ENCODE measurements at places on chromosomes 7 and 10. TPM values are rescaled to one million over a fixed set of nuclear protein-coding genes. Genes with fewer than 3 reads are reported as not detected.

DNA sequence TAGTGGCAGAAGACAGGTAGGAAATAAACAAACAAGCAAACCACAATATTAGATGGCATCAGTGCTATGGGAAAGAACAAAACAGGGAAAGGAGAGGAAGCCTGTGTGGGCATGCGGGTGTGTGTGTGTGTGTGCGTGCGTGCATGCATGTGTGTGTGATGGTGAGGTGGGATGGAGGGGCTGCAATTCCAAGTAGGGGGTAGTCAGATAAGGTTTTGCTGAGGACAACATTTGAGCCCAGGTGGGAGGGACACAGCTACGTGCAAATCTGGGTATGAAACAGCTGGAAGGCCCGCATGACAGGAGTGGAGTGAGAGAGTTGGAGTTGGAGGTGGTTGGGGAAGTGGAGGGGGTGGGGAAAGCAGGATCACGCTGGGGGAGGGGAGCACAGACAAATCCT is 121.0 kb upstream of the PARD3 start:
- DNase-seq, result no peak

- DNase-seq, result no peak
These were observed 22.7 kb downstream of the ELFN1 start for GRCh38 chr7:1692515-1693418.

- DNase-seq, result no peak
These were observed 42.5 kb upstream of the LRGUK start for GRCh38 chr7:134084488-134085144.

DNA sequence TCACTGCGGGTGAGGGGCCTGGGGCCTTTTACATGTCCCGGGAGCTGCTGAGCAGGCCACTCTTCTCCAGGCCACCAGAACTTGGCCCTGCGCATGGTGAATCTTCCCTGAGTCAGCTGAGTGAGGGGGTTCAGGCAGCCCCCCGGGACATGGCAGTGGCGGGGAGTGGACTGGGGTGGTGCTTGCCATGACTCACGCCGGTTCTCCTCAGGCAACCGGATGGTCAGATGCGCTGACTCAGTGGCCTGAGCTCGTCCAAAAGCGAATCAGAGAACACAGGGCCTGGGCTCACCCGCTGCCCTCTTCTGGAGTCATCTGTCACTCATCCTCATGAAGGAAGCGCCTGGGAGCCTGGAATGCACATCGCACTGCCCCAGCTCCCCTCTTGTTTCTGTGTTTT is 33.5 kb downstream of the HTRA1 start:
- no peak for DNase-seq

GRCh38 chr10:63703113-63703670 is 182.0 kb downstream of the REEP3 start:
- DNase-seq, result no peak

GRCh38 chr7:78357709-78358108 is 559.1 kb downstream of the PHTF2 start:
- DNase-seq, result no peak

ZDHHC4 gene
- total RNA-seq, result 28.3 TPM

SNCG gene
- total RNA-seq, result 0.44 TPM

SLC26A3 gene
- total RNA-seq, result not detected

SFTPD gene
- total RNA-seq, result not detected
